SJCRH30 (cell line): ENCODE measurements at places on chromosomes 5 and 9. TPM values are rescaled to one million over a fixed set of nuclear protein-coding genes. Genes with fewer than 3 reads are reported as not detected.

DNA sequence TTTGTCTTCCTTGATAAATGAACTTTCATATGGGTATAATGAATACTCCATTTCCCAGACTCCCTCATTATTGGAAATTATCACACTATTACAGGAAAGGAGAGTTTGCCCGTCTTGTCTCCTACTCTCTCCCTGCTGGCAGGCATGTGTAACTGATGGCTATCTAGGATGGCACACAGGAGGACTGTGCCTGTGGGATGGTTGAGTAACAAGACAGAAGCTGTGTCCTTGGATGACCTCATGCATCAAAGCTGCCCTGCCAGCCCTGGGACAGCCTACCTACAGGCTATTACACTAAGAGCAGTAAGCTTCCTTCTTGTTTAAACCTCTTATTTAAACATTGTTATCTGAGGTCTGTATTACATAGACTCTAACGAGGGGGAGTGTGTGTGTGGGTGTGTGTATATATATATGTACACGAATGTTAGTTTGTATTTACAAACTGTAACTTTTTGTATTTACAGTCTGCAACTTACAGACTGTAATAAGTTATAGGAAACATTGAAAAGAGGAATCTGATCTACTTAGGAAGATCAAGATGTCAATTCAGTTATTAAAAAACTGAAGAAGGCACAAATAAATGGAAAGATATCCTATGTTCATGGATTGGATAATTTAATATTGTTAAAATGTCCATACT, 247.6 kb upstream of the ACO1 start:
- DNase-seq, result peak; percentile 2

DNAJB5 gene
- total RNA-seq, result 18.2 and 18.5 TPM in 2 replicates

DNA sequence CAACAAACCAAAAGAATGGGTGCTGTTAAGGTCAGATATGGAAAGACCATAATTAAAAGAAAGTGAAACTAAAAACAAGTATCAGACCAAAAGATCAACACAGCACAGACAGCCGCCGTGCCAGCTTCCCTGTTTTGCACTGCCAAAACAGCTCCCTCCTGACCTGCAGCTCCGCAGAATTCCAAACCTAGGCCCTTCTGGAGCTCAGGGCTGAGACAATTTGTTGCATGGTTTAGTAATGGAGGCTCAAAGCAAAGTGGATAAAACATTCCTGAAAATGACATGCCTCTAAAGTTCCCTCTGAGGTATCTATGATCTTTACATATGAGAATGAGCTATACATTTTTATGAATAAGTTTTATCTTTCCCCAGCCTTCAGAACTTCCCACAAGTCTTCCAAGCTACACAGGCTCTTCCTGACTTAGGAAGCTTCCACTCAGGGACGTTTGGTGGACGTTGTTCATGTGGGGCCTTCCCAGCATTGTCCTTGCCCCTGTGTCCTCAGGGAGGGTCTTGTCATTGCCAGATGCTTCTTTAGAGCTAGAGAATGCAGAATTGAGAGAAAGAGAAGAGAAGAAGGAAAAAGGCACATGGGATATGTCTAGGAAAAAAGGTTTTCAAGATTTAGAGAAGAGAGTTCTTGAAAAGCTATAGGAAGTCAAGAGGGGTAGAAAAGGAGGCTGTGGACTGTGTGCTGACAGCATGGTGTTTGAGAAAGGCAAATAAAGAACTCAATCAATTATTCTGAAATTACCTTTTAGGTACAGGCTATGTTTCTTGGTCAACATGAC, 28.4 kb upstream of the SSBP2 start:
- no peak for DNase-seq

- no peak for DNase-seq
Measured at GRCh38 chr5:66329078-66329477, 185.0 kb downstream of the SREK1 start.

AQP3 gene
- total RNA-seq, result 17.3 and 20.6 TPM in 2 replicates

DNA sequence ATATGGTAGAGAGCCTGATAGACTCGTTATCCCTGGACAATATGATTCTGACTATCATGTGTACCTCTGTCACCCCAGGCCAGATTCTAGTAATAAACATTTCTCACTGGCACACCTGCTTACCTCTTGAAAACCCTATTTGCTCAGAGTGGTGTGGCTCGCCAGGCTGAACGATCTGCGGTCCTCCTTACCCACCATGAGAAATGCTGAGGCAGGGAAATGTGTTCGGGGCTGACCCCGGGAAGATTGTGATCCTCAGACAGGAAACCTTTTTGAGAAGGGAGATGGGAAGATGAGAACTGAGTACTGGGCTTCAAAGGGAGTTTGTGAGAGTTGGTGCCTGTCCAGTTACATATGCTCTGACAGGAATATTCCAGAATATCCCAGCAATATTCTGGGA, 10.7 kb upstream of the PRXL2C start:
- no peak for DNase-seq
